Right forelimb (tissue), 1 donor: ENCODE measurements at places on chromosomes 3 and 15.

GRCh38 chr15:84391191-84391590 lies 155.6 kb downstream of the GOLGA6L4 start:
- peak; percentile 23 for DNase-seq

- DNase-seq = no peak
Observed at GRCh38 chr3:154304116-154304786, 20.0 kb downstream of the DHX36 start.

GRCh38 chr3:151232991-151233390 lies 30.0 kb upstream of the GPR171 start:
- no peak for DNase-seq

- DNase-seq = no peak
Observed at GRCh38 chr3:8301977-8302735, 199.5 kb upstream of the LMCD1 start.

- DNase-seq = no peak
Observed at GRCh38 chr3:37491776-37492175, 317.4 kb upstream of the LRRFIP2 start.

DNA sequence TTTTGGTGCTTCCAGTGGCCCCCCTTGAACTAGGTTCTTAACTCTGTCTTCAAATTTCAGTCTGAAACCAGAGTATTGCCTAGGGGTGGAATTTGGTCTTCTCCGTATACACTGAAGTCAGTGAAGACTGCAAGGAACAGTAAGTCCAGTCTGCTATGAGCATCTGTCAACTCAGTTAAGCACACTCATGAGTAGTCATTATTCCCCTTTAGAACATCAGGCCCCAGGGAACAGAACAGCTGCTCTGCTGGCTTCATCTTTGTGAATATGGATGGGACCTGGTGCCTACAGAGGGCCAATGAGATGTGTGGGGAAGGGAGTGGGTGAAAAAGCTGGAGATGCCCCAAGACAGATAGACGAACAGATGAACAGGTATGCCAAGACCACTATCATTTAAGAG lies 85.2 kb upstream of the PRR23C start:
- no peak for DNase-seq

GRCh38 chr15:81859737-81860516 lies 185.9 kb downstream of the MEX3B start:
- DNase-seq = no peak

DNA sequence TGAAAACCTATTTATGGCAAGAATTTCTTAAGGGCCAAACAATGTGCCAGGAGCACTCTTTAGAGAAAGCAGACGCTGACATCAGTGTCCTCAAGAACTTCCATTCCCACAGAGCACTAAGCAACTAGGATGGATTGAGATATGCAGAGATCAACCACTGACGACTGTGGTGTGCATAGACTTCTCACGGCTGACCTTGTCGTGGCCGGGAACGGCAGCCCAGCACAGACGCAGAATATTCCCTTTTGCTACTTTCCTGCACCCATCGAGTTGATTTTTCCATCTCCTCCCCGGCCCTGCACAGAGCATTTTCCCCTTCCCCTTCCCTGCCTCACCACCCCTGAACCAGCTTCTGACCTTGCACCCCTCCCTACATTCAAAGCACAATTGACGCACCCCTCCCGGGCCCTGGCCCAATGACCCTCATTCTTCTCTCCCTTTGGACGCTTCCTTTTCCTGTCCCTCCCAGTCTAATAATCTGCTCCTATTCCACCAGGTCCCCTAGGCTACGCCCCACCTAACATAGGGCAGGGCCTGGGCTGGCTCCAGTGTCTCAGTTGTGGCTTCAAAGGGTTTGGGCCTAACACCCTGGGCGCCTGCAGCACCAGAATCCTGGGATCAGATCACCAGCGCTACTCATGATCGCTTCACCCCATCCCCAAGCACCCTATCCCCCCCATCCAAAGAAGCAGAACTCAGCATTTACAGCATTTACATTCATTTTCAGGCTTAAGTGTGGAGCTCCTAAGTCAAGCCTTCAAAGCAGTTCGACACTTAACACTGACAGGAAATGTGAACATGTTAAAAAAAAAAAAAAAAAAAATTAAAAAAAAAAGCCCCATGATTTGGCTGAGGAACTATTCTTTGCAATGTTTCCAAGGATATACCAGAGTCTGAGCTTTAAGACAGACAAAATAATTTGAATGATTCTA lies 151.2 kb downstream of the FOXP1 start:
- DNase-seq = no peak

DNA sequence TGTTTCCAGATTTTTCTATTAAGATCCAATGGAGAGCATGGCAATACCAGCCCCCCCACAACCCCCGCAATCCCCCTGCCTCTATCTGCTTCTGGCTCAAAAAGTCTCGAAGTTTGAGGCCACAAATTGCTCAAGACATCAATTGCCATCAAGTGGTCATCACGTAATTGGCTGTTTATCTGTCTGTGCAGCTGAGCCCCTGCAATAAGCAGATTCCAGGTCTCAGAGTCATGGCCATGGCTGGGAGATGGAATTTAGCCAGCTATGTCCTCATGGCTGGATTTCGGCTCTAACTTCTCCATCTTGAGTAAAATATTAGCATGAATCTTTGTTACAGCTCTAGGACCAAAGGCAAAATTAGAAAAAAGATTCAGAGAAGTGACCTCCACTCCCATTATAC lies 22.7 kb downstream of the SSUH2 start:
- no peak for DNase-seq

DNA sequence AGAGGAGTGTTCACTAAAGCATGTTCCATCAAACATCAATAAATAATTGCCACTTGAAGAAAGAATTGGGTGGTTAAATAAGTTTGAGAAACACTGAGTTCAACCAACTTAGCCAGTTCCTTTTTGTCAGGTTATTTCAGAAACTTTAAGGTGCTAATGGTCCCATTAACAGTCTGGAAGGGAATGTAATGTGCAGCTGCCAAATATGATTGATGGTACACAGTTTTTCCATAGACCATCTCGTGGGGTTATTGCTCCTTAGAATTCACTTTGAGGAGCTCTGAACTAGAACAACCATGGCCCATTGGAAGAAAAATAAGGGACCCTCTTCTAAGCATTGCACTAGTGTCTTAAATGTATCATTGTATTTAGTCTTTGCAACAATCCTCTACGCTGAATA lies 185.8 kb upstream of the NR2F2 start:
- no peak for DNase-seq

DNA sequence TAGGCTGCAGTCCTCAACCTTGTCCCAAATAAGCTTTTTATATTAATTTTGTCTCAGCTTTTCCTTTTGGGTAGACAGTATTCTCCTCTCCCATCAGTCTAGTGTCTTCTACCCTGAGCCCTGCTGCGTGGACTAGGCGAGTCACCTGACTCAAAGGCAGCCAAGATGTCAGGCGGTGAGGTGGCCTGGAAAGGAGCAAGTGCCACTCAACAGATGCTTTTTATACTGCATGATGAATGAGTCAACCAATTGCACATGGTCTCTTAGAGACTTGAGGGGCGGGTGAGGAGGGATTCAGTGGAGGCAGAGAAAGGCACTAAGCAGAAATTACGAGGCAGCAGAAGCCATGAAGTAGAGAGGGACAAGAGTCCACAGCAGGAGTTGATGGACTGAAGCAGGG lies 95.9 kb downstream of the FRMD4B start:
- DNase-seq = no peak

GRCh38 chr3:10192953-10193691 lies 28.4 kb downstream of the IRAK2 start:
- no peak for DNase-seq

- DNase-seq = no peak
Observed at GRCh38 chr3:54376142-54376807, 253.9 kb downstream of the CACNA2D3 start.
